ENCODE measurements at places on chromosomes 11 and 22.

DNA sequence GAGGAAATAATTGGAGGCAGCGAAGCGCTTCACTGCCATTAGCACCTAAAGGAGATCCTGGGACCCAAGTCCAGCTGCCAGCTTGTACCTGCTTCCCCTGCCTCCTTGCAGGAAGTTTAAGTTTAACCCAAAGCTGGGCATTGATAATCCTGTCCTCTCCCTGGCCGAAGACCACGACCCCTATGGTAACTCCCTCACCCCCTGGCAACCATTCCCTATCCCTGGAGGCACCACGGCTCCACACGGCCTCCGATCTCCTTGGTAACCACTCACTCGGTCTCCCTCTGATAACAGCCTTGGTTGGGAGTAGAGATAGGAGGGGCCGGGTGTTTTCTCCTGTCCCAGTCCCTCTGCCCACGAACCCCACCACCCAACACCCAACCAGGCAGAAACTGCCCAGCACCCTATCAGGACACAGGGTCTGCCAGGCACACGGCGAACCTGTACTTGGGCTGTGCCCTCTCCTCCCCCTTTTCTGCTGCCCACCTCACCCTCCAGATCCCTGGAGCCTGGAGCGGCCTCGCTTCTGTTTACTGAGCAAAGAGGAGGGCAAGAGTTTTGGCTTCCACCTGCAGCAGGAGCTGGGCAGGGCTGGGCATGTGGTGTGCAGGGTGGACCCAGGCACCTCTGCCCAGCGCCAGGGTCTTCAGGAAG, 833 bp downstream of the NHERF4 start:
- peaks cover 13% of the 10 kb centered on the region for H3K4me1 ChIP-seq
- H3K36me3 ChIP-seq = no peaks in the 10 kb centered on the region
- peak overlapping the region; percentile 56 for H3K4me3 ChIP-seq
- H3K27ac ChIP-seq = no peak overlapping the region

GRCh38 chr11:27612932-27613880, 87.0 kb downstream of the BDNF start:
- no peak for DNase-seq
- H3K4me3 ChIP-seq = no peak overlapping the region
- H3K36me3 ChIP-seq = peaks cover 4% of the 10 kb centered on the region
- peaks cover 3% of the 10 kb centered on the region for H3K27me3 ChIP-seq
- no peaks in the 10 kb centered on the region for H3K4me1 ChIP-seq

GRCh38 chr11:64094463-64095260, 58.9 kb downstream of the FLRT1 start:
- peaks cover 16% of the 10 kb centered on the region for H3K27me3 ChIP-seq
- H3K27ac ChIP-seq = peak overlapping the region; percentile 24
- H3K4me3 ChIP-seq = peak overlapping the region; percentile 29
- no peak for DNase-seq
- peaks cover 36% of the 10 kb centered on the region for H3K4me1 ChIP-seq

GRCh38 chr22:48490500-48491411, 1336.9 kb downstream of the BRD1 start:
- no peak overlapping the region for H3K27ac ChIP-seq
- DNase-seq = peak; percentile 63
- peak overlapping the region; percentile 83 for H3K4me3 ChIP-seq

All from type B pancreatic cell (in vitro differentiated cells).